Hematopoietic multipotent progenitor cell treated with erythropoietin and hydrocortisone succinate and interleukin-3 and kit ligand, for 4 days (in vitro differentiated cells): ENCODE measurements at places on chromosomes 7 and 10.

DNA sequence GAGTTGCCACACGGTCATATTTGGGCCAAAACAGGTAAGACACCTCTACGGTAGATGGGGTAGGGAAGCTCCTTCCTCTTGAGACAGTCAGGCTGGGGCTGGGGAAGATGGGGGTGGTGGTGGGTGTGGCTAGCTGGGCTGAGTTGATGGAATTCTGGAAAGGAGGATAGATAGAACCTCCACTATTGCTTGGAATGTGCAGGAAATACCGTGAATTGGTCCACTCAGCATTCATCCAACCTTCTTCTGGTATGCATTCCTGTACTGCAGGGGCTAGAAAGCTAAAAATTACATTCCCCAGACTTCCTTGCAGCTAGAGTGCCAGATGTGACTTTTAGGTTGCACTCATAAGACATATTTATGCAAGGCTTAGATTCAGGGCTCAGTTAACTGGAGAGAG lies 24.8 kb downstream of the TLX1 start:
- DNase-seq: no peak

- no peak for DNase-seq
Measured at GRCh38 chr7:107043491-107043890, 1.0 kb upstream of the PRKAR2B start.

- no peak for DNase-seq
Measured at GRCh38 chr10:16905320-16905719, 88.1 kb upstream of the RSU1 start.

- DNase-seq: no peak
Measured at GRCh38 chr7:24298696-24299095, 14.7 kb downstream of the NPY start.

DNA sequence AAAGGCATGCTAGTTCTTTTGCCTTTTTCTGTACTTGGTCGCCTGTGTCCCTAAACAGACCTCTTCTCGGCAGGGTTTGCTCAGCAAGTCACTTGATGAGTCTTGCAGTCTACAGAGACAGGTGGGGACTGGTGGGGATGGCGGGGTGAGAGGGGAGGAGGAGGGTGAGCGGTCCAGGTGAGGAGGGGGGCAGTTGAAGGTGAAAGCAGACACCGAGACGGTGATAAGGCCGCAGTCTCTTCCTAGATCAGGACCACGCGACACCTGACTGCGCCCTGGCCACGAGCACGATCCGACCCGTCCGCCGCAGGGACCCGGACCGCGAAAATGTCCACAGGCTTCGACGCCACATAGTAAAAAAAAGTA lies 566 bp downstream of the ASNS start:
- DNase-seq: peak; percentile 23

DNA sequence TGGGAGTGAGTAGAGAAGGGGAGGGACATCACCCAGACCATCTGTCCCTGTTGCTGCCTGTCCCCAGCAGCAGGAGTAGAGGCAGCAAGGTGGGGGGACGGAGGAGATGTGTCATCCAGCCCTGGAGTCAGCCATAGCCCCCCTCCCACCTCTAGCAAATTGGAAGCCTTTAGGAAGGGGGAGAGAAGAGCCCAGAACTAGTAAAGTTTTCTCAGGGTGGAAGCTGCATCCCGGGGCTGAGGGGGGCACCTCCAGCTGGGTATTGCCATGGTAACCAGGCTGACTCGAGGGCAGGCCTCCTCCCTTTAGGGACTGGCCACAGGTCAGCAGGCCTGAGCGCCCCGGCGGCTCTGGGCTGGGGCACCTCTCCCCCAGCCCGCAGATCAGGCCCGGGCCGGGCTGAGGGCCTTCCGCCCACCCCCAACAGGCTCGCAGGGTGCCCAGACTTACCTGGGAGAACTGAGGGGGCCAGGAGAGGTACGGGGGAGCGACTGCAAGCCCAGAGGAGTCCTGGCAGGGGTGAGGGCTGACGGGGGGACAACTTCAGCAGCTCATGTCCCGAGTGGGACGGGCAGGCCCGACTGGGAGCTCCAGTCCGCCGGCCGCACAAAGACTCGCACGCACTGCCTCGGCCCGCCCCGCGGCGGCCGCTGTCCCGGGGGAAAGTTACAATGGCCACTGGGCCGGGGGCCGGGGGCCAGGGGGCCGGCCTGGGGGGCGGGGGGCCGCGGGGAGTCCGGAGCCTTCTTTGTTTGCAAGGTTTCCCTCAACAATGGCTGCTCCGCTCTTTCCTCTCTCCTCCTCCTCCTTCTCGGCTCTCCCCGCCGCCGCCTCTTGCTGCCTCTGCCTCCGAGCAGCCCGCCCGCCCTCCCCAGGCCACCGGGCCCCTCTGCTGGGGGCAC lies 6.0 kb downstream of the LDB1 start:
- peak; percentile 47 for DNase-seq

DNA sequence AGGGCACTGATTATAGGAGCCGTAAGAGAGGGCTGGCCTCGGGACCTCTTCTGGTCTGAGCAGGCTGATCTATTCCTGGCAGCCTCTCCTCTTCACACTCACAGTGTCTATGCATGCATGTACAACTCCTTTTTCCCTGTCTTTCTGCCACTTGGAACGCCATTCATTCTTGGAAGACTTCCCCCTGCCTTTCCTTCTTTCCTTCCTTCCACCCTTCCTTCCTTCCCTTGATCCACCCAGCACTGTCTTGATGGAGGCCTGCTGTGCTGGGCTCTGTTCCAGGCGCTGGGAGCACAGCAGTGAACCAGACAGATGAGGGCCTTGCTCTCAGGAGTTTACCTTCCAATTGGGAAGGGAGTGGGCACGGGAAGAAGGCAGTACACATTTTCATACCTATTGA lies 114.8 kb downstream of the SH3PXD2A start:
- DNase-seq: no peak

DNA sequence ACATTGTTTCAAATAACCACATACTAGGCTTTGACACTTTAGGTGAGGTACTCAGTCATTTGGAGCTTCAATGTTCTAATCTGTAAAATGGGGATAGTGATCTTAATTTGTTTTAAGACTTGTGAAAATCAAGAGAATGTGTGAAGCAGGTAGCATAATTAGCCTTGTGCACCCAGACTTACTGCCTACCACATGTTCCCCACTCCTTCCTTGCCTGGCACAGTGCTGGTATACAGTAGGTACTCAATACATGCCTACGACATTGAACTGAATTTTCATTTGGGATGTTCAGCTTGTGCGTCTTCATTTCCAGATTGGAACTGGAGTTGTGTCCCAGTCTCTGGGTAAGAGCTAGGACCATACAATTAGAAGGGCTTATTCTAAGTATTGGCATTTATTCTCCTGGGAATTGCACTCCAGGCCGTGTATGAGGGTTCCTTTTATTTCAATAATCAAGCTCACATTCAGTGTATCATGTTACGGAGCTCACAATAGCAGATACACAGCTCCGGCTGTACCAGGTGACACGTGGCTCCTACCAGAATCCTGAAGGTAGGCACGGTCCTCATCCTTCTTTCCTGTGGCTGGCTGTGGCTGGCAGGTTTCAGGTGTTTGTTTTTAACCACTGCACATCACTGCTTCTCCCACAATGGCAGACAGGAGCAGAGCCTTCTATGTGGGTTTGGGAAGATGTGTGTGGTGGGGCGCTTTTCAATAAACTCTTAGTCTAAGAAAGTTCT lies 109.4 kb upstream of the PDCD4 start:
- DNase-seq: no peak

DNA sequence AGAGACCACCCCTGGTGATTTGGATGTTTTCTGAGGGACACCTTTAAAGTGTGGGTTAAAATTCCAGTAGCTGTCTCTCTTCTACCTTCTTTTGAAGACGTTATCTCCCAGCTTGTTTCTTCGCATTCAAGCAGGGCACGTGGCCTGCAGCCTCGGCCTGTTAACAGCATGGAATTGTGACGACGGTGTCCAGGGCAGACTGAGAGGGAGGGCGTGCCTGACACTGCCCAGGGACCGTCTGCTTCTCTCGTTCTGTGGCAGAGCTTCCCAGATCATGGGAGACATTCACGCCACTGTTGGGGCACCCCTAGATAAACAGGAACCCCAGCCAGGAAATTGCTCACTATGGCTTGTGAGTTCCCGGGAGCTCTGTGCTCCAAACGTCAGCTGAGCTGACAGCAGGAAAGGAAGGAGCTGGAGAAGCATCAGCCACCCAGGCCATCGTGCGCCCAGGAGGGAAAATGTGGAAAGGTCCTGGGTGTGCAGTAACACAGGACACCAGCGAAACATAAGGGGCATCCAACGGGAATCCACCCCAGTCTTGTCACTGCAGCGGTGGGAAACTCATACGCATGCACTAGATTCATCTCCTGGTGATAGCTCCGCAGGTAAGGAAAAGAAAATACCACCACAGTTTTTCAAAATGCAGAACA lies 41.1 kb upstream of the RBM33 start:
- DNase-seq: no peak
